Uterus (tissue), 4 donors: ENCODE measurements at places on chromosomes 7 and 10. TPM values are rescaled to one million over a fixed set of nuclear protein-coding genes. Genes with fewer than 3 reads are reported as not detected.

GRCh38 chr7:70619659-70620058, 512.3 kb upstream of the GALNT17 start:
- H3K36me3 ChIP-seq = no peaks in the 10 kb centered on the region
- H3K4me1 ChIP-seq = no peaks in the 10 kb centered on the region
- H3K27ac ChIP-seq = no peak overlapping the region

DNA sequence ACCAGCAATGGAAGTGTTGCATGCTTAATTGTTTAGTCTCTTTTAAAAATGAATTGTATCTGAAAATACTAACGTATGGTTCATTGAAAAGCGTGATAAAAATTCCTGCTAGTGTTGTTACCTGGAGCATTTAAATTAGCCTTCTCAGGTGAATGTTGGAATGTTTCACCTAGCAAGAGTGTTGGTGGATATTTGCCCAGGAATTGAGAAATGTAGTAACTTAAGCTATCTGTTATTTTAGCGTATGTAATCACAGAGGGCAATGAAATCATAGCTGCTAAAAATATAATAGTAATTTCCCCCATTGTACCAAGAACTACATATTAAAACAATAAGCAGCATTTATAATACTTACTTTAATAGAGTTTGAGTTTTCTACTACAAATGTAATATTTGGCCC, 166.1 kb upstream of the KIAA1217 start:
- DNase-seq = no peak
- no peaks in the 10 kb centered on the region for H3K4me1 ChIP-seq
- no peaks in the 10 kb centered on the region for H3K36me3 ChIP-seq
- no peak overlapping the region for H3K27ac ChIP-seq

DNA sequence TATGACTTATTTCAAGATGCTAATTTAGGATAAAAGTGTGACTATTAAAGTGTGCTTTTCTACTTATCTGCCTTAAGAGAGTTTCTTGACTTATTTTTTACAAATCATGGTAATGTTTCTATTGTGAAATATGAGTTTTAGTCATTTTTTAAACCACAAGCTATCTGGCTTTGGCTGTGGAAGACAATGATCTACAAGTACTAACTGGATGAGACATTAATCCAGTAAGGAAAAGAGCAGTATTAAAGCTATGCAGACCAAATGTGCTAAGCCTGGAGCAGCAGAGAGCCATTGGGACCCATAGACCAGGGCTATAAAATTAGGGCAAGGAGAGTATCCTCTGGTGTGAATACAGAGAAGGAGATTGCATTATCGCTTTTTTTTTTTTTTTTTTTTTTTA, 92.4 kb downstream of the SEMA3A start:
- H3K4me1 ChIP-seq = no peaks in the 10 kb centered on the region
- no peaks in the 10 kb centered on the region for H3K36me3 ChIP-seq
- DNase-seq = no peak
- no peak overlapping the region for H3K27ac ChIP-seq
- H3K4me3 ChIP-seq = no peak overlapping the region
- no peaks in the 10 kb centered on the region for H3K27me3 ChIP-seq

Gene OR2A5
- total RNA-seq = not detected

- DNase-seq = no peak
- no peaks in the 10 kb centered on the region for H3K27me3 ChIP-seq
- H3K4me3 ChIP-seq = no peak overlapping the region
Measured at GRCh38 chr10:129942936-129943715, 20.9 kb downstream of the EBF3 start.

DNA sequence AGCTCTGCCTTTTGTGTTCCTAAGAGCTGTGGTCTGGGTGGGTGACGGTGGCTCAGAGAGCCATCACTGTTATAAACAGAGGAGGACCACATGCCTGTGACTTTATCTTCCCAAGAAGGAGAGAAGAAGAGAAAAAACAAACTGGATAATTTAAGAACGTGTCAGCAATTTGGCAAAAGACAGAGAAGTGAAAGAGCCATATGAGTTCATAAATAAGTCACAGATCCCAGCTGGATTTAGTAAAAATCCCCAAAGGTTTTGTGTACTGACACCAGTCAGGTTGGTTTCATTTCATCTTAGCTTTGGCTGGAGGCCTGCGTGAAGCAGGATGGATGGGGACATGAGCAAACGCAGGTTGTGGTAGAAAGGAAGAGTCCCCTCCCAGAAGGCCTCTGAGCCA, 120.7 kb downstream of the CXCL12 start:
- H3K27me3 ChIP-seq = no peaks in the 10 kb centered on the region
- H3K4me1 ChIP-seq = peaks cover 12% of the 10 kb centered on the region
